CD4-positive, CD25-positive, alpha-beta regulatory T cell (primary cell): ENCODE measurements at places on chromosomes 2 and 18. TPM values are rescaled to one million over a fixed set of nuclear protein-coding genes. Genes with fewer than 3 reads are reported as not detected.

DNA sequence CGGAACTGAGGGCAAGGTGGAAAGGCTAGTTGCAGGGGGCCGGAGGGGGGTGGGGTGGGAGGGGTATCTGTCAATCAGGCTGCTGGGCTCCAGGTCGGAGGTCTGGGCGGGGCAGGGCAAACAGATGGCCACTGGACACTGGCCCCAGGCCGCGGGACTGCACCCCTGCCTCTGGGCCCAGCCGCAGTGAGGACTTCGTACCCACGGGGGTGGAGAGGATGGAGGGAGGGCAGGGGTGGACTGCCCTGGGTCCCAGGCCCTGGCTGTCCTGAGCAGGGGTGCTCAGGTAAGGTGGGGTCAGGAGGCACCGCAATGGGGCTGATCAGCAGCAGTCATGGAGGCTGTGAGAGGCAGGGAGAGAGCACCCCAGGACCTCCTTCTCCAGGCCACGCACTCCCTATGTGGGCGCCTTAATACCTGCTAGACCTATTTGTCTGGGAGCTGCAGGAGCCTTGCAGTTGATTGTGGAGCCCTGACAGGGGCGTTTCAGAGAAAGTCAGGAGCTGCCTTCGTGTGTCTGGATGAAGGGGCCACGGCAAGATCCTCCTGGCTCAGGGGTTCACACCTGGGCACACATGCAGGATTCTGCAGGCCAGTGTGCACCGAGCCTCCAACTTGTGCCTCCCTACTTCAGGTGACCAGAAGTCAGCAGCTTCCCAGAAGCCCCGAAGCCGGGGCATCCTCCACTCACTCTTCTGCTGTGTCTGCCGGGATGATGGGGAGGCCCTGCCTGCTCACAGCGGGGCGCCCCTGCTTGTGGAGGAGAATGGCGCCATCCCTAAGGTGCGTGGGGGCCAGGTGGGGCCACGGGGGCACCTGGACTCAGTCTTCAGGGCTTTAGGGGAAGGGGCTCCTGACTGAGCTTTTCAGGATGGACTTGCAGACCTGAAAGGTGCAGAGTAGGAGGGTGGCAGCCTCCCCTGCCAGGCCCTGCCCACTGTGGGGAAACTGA, 1.5 kb downstream of the CTDSP1 start:
- DNase-seq, result no peak

- DNase-seq, result no peak
These were observed 49.1 kb downstream of the HDAC4 start for GRCh38 chr2:239351687-239352086.

HOXD3 gene
- polyA plus RNA-seq, result not detected

LIMS4 gene
- 8.6 TPM for polyA plus RNA-seq

DNA sequence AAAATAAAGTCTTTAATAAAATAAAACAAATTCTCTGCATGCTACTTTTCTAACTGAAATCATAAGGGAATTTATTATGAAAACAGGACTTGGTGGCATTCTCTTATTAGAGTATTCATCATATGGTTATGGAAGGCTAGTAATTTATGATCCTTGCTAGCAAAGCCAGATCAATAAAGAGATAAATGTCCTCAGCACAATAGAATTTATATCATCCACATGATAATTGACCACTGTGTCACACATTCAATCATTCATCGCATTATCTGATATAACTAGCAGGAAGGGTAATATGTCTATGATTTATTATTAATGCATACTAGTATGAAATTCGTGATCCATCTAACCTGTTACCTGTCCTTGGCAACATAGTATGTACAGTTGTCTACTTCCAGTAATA, 175.8 kb downstream of the MYO3B start:
- DNase-seq, result no peak

DNA sequence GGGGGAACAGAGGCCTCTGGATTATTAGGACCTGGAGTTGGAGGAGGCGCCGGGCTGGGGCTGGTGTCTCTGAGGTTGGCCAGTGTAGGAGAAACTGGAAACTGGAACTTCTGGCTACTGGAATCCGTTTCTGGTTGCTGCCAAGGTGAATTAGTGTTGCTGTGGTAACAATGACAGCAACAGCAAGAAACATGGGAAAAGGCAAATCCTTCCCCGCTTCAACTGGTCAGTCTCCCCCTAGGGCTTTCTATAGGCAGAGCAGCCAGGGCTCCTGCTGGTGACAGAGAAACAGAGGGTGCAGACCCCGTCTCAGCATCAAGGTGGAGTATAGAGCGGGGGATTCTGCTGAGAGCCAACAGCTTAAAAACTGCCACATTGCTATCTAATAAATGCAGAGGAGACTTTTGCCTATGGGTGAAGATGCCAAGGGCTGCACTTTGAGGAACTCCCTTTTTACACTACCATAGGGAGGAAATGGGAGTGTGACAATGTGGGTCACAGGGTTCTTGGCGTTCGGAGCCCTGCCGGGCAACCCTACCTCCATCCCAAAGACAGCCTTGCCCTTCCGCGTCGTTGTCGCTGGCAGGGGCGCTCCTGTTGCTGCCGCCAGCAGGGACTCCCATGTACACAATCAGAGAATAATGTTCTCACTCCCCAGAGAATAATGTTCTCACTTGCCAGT, 81.4 kb upstream of the CABLES1 start:
- DNase-seq, result no peak

GRCh38 chr2:181426672-181427071, 30.5 kb upstream of the ITGA4 start:
- no peak for DNase-seq
